Activated CD8-positive, alpha-beta T cell treated with anti-CD3 and anti-CD28 coated beads for 36 hours (primary cell): ENCODE measurements at places on chromosomes 1 and 21. TPM values are rescaled to one million over a fixed set of nuclear protein-coding genes. Genes with fewer than 3 reads are reported as not detected.

Gene LCE6A
- not detected for total RNA-seq

Gene CHI3L1
- not detected for total RNA-seq

Gene ITLN1
- not detected for total RNA-seq

DNA sequence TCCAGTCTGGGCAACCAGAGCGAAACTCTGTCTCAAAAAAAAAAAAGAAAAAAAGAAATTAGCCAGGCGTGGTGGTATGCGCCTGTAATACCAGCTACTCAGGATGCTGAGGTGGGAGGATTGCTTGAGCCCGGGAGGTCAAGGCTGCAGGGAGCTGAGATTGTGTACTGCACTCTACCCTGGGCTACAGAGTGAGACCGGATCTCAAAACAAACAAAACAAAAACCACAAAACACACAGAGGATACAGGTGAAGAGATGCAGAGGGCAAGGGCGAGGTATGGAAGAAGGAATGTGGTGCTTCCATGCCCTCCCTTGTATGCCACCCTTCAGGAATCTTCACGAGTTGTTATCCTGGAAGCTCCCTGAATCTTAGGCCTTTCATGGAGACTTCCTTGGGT, 68.5 kb downstream of the NDUFS5 start:
- H3K4me1 ChIP-seq = peaks cover 6% of the 10 kb centered on the region
- DNase-seq = no peak
- no peak overlapping the region for H3K4me3 ChIP-seq
- H3K27me3 ChIP-seq = no peaks in the 10 kb centered on the region
- no peak overlapping the region for H3K27ac ChIP-seq

GRCh38 chr1:239816081-239816782, 275.5 kb upstream of the FMN2 start:
- no peak for DNase-seq
- H3K27me3 ChIP-seq = no peaks in the 10 kb centered on the region
- peaks cover 14% of the 10 kb centered on the region for H3K4me1 ChIP-seq
- H3K4me3 ChIP-seq = no peak overlapping the region
- no peaks in the 10 kb centered on the region for H3K36me3 ChIP-seq

DNA sequence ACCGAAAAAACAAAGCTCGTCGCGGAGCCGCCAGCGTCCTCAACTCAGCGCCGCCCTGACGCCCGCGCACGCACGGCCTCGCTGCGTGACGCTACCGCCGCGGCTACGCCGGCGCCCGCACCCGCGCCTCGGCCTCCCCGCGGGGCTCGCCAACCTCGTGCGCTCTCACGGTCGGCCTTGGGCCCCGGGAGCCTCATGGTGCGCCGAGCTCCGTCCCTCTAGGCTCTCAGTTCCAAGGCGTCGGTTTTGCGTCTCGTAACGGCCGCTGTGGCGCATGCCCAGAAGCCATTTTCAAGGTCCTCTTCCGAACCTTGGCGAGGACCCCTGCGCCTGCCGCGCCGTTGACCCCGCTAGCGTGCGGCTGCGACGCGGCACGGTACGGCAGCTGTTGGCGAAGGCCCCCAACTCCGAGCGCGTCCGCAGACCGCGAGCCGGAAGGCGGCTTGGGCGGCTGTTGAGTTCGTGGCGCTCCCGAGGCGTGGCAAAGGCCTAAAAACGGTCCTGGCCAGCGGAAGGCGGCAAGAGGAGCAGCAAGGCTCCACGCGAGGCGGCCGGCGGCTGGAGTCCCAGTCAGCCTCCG, at the start of gene HENMT1:
TSS of gene HENMT1 (minus strand) at position 64 of the 580 bp plus-strand sequence. CDS start 1,209 bp downstream, outside the sequence.
- peak within 1 kb of the TSS; percentile 82 for H3K4me3 ChIP-seq
- DNase-seq = peak; percentile 83
- peaks cover 40% of the 10 kb centered on the region for H3K4me1 ChIP-seq
- H3K36me3 ChIP-seq = peaks cover 5% of the 10 kb centered on the region

GRCh38 chr1:186102107-186102506, 272.9 kb downstream of the TPR start:
- no peaks in the 10 kb centered on the region for H3K4me1 ChIP-seq
- H3K27me3 ChIP-seq = peaks cover 5% of the 10 kb centered on the region
- no peak for DNase-seq
- no peak overlapping the region for H3K4me3 ChIP-seq
- H3K36me3 ChIP-seq = no peaks in the 10 kb centered on the region
